Myocyte (in vitro differentiated cells): ENCODE measurements at places on chromosomes 3 and 15. TPM values are rescaled to one million over a fixed set of nuclear protein-coding genes. Genes with fewer than 3 reads are reported as not detected.

The PAQR5 gene
- 8.5 and 9.4 TPM in 2 replicates for total RNA-seq

The TP53BP1 gene
- 74.8 and 86.4 TPM in 2 replicates for total RNA-seq

The ITPR1 gene
- 19.7 and 25.9 TPM in 2 replicates for total RNA-seq

DNA sequence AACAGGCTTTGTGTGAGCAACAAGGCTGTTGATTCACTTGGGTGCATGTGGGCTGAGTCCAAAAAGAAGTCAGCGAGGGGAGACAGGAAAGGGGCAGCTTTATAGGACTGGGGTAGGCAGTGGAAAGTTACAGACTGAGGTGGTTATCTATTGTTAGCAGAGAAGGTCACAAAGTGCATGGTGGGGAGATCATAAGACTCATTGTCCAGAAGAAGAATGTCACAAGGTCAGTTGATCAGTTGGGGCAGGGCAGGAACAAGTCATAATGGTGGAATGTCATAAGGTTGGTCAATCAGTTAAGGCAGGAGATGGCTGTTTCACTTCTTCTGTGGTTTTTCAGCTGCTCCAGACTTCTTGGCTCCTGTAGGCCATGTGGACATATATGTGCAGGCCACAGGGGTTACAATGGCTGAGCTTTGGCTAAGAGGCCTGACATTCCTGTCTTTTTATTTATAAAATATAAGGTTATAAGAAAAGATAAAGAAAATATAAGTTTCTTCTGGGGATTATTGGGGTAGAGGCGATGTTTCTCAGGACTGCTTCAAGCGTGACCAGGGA is 69.5 kb upstream of the SNTN start:
- DNase-seq = peak; percentile 9

DNA sequence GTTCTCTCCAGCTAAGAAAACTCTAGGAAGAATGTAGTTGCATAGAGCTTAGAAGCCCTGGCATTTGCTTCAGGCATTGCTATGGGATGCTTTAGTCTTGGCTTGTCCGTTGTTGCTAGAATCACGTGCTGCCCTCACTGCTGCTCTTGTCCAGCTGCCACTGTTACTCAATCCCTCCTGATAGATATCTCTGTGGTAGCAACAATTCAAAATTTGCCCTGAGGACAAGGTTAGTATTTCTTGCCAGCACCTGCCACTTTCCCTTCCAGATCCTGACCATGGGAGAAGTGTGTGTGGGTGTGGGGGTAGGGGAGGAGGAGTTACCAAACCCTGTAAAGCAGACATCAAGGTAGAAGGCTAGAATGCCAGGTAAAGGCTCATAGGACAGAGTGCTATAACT is 113.8 kb downstream of the PPM1L start:
- peak; percentile 93 for DNase-seq

The IL5RA gene
- not detected in 2 replicates for total RNA-seq

DNA sequence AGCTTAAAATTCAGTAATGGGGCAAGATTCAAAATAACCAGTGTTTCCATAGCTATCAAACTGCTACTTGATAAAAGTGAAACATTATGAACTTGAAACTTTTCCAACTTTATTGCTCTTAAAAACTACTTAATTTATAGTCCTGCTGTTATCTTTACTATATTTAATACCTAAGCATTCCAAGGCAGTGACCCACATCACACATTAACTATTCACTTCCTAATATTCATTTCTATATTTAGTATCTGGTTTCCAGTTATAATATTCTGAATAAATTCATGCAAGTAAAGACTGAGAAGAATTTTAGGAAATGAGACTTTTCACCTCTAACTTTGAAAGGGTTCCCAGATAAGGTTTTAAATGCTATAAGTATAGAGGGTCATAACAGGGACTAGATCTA is 64.9 kb downstream of the UACA start:
- DNase-seq = no peak

DNA sequence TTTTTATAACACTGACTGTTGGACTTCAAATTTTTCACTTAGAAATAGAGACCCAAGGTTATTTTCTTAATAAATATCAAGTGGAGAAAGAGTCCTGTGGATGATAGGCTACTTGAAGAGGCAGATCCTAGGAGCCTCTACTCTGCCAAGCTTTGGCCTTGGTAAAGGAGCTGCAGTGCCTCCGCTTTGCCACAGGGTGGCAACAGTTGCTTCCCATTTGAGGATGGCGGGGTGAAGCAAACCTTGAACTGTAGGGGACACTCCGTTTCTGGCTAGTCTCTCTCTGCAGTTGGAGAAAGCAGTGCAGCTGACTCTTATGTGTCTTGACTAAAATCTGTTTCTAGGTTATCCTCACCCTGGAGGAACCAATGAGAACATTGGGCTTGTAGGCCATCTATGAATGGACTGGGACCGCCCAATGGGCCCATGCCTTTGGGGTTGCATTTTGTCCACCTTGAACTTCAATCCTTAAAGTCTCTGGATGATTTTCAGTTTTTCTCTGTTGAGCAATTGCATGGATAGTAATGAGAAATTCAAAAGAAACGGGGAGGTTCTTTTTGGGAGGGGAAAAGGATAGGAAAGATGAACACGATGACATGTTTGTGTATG is 9.8 kb downstream of the SCG5 start:
- peak; percentile 81 for DNase-seq

- DNase-seq = no peak
Observed at GRCh38 chr15:36803773-36804172, 224.3 kb downstream of the CDIN1 start.

GRCh38 chr3:195062866-195063540 is 208.0 kb downstream of the XXYLT1 start:
- no peak for DNase-seq

The SOX14 gene
- total RNA-seq = not detected in 2 replicates

The MRPS22 gene
- 70.2 and 78.3 TPM in 2 replicates for total RNA-seq
